ENCODE measurements at places on chromosomes 6 and 20.

- DNase-seq, result peak; percentile 83
Observed at GRCh38 chr20:33679758-33680485, 5.7 kb upstream of the NECAB3 start.

DNA sequence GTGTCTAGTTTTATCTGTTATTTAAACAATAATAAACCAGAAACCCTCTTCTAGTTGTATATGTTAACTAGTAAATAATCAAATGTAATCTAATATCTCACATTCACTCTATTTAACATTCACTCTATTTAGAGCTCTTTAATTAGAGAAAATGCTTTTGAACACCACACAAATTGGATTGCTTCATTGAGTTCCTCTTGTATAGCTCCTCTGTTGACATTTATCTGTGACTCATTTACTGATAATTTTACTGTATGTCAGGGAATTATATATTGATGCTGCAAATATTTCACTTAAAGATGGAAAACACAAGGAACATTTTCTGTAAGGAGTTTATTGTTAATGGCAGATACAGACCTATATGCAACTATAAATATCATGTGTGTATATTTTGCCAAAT, 594.6 kb downstream of the COL12A1 start:
- DNase-seq, result no peak

- DNase-seq, result no peak
Observed at GRCh38 chr20:18465536-18466200, 1.2 kb downstream of the DZANK1 start.

GRCh38 chr6:142728910-142729481, 216.0 kb downstream of the HIVEP2 start:
- DNase-seq, result no peak

All from activated CD4-positive, alpha-beta T cell treated with anti-CD3 and anti-CD28 coated beads, Interleukin-10, Interleukin-2, amounts not matched to agents 100 ng/mL and 50 ng/mL, durations not matched to agents 16 hours and 8 hours (primary cell).